ENCODE measurements at places on chromosomes 3 and 15.

DNA sequence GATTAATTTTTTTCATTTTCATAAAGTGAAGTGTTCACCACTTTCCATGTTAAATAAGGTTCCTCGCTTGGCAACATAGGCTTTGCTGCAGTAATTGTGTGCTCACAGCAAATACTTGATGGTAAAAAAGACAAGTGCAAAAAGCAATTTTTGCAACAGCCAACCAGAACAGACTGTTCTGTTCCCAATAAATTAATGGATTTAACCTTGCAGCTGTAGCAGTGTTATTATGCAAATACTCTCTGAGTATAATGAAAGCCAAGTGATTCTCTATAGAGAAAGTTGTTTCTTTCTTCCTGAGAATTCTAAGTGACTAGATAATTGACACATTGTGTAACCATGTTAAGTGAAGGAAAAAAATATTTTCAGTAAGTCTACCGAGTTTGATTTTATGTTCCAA, 183.7 kb upstream of the NAALADL2 start:
- no peak for DNase-seq

GRCh38 chr3:18079739-18080138, 337.3 kb upstream of the TBC1D5 start:
- no peak for DNase-seq

DNA sequence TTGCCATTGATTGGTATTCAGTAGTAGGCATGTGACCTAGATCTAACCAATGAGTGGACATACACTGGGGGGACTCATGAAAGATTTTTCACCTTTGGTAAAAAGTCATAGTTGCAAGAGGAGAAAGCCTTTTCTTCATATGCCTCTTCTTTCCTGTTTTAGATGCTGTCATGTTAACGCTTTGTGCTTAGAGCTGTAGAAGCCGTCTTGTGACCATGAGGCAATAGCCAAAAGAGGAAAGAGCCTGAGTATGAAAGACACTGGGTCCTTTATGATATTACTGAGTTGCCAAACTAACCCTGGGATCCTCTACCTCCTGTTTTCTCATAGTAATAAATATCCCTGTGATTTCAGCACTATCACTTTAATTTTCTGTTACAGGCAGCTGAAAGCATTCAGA, 396.0 kb downstream of the FHIT start:
- DNase-seq = no peak

GRCh38 chr3:113773381-113773780, 26.5 kb downstream of the ATP6V1A start:
- no peak for DNase-seq

DNA sequence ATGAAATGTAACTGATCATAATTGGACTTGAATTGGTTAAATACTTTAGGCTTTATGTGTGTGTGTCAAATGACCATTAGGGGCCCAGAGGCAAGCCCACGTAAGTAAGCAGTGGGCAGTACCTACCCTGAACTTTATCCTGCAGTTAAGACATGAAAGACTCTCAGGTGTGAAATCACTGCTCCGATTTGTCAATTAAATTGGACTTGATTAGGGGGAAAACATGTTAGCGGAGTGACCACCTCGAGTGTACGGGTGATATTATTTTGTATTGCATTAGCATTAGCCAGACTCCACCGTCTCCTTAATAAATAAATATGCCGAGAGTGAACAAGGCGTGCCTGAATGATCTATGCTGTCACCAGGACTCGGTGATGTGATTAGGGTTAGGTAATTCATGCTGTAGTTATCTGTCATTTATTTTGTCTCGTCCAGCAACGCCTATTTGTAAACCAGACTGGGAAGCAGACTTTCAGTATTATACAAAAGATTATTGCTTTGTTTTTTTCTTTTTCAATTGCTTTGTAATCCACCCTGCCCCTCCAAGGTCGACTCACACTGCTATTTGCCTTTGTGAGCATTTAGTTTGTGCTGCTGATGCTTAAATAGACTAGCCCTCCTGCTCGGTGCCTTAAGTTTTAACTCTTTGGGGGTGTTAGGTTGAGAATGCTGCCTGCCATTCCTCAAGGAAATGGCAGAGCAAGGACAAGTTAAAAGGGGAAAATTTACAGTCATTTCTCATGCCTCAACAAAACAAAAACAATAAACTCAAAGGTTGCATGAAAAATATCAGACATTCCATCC, 1.8 kb downstream of the RBMS3 start:
- DNase-seq = no peak
